ENCODE measurements at places on chromosomes 7 and 10.

- DNase-seq, result no peak
These were observed 67.7 kb downstream of the DYNC2I1 start for GRCh38 chr7:158923928-158924511.

DNA sequence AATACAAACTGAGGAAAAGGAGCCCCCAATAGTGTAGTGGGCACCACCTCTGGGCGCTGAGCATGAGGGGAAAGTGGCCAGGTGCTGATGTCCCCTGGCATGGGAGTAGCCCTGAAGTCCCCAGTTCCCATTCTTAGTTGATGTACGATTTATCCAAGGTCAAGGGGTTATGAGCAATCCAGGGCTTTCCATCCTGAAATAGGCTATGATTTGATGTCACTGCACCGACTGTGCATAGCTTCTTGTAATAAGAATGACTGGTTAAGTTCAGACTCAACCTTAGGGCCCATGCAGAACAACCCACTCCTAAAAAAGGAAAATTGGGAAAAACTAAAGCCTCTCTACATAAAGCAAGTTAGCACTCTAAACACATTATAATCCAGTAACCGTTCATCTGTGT, 4.4 kb downstream of the FRAT1 start:
- no peak for DNase-seq

- peak; percentile 62 for DNase-seq
These were observed 32.0 kb upstream of the PLEKHA1 start for GRCh38 chr10:122342293-122343134.

DNA sequence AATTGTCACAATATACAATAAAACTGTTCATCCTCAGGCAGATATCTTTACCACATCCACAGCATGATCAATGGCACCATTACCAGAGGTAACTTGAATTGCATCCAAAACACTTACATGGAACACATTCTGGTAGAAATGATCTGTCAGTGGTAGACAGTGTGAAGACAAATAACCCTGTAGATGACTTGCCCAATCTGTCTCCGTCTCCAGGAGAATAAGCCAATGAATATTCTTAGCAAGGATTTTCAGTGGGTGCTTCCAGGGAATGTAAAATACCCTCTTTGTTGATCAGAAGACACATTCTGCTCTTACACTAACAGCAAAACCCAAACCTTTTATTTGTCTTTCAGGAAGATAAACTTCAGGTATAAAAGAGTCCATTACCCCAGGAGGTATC, 43.8 kb downstream of the VWC2 start:
- DNase-seq, result no peak

GRCh38 chr7:92404170-92404614, 43.1 kb upstream of the GATAD1 start:
- peak; percentile 33 for DNase-seq

DNA sequence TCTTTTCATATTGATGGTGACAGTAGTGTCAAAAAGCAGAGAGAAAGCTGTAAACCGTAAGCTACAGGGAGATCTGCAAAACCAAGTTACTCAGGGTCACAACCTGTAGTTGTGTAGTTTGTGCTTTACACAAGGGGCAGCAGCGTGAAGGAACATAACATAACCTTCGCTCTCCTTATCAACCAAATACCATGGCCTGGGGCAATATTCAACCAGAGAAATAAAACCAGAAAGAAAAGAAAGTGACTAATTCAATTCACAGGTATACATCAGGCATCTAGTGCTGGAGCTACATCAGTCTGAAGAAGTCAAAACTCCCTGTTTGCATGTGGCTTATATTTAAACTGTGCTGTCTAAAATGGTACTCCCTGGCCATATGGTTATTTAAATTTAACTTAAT, 224.3 kb downstream of the TWIST1 start:
- DNase-seq, result no peak

GRCh38 chr7:135803143-135803542, 54.5 kb upstream of the FAM180A start:
- no peak for DNase-seq

DNA sequence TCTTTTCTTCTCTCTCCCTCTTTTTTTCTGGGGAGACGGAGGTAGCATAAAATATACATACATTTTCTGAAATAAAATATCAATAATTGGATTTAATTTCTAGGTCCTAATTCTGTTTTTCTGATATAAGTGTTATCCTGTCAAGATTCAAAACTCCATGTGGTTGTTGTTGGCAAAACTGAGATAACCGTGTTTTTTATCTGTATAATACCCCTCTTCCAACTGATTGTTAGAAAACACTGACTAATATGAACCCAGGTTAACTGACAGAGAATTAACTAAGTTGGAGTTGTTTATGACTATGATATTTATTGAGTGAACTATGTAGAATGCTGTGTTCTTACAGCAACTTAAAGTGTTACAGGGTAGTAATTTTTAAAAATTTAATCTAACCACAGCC, 236.5 kb upstream of the KAT6B start:
- DNase-seq, result no peak

DNA sequence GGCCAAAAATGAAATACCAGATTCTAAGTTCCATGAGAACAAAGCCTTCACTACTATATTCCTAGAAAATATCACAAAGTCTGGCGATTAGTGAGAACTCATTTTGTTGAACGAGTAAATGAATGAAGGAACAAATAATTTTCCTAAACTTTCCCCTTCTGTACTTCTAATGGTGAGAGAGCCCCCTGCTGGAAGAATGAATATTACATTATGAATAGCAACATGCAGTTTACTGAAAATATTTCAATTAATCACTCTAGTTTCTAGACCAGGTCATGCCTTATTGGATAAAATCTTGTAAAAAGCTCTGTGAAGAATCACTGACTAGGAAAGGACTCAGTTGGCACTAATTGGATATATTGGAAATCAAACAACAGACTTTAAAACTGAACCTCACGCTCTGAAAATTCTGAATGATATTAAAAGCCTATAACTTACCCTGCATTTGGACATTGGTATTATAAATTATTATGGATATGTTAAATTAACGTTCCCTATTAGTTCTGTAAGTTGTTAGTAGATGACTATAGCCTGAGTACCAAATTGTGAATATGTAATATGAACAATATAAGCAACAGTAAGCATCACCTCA, 32.4 kb upstream of the MTPN start:
- no peak for DNase-seq

GRCh38 chr7:54969208-54969967, 49.4 kb upstream of the EGFR start:
- no peak for DNase-seq

- DNase-seq, result no peak
These were observed 3.8 kb upstream of the DGKI start for GRCh38 chr7:137850571-137850970.

DNA sequence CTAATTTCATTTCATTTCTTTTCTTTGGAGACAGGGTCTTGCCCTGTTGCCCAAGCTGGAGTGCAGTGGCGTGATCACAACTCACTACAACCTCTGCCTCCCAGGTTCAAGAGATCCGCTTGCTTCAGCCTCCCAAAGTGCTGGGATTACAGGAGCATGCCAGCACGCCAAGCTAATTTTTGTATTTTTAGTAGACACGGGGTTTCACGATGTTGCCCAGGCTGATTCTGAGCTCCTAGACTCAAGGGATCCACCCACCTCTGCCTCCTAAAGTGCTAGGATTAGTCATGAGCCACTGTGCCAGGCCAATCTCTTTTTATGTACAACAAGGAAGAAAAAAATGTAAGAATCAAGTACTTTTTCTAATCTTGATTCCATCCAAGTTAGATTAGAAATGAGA, 10.7 kb upstream of the KMT2E start:
- DNase-seq, result no peak

DNA sequence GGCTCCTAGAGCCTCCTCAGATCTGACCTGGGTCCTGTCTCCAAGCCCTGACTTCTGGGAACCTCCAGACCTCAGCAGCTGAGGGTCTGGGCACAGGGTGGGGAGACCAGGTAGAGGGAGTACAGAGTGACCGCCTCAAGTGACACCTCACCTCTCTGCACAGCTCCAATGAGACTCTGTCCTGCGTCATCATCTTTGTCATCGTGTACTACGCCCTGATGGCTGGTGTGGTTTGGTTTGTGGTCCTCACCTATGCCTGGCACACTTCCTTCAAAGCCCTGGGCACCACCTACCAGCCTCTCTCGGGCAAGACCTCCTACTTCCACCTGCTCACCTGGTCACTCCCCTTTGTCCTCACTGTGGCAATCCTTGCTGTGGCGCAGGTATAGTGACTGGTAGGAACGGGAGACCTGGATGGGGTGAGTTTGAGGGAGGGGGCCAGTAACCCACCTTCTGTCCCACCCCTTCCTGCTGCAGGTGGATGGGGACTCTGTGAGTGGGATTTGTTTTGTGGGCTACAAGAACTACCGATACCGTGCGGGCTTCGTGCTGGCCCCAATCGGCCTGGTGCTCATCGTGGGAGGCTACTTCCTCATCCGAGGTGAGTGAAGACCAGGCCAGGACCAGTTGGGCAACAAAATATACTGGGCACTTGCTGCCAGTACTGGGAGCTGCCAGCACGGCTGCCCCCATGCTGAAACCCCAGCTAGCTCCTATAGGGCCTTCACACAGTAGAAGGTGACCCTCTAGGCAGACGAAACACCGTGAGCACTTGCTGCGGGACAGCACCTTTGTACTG, 17.8 kb downstream of the SMO start:
- DNase-seq, result no peak

DNA sequence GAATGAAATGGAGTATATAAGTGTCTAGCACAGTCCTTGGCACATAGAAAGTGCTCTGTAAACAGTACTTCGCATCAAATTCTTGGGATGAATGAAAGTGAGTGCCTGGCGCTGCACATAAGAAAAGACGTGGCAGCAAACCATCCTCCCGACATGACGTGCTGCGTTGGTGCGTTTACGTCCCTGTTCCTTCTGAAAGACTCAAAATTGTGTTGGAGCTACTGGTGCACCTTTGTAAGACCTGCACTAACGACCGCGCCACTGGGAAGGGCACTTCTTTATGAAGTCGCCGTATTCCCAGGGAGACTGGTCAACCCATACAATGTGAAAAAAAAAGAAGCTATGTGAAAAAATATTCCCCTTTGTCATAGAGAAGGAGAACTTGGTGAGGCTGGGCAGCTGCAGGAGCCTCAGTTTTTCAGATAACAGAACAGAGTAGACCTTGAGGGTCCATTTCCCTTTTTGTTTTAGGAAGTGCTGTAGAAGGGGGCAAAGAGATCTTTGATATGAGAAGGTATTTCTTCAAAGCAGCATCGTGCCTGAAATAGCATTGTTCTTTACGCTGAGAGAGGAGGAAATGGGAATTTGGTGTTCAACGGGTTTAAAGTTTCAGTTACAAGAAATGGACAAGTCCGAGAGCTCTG, 91.7 kb downstream of the PTPRE start:
- DNase-seq, result no peak

- no peak for DNase-seq
These were observed 23.3 kb upstream of the STEAP2 start for GRCh38 chr7:90188281-90188680.

- no peak for DNase-seq
These were observed 1.7 kb downstream of the ABCC2 start for GRCh38 chr10:99784016-99784726.

DNA sequence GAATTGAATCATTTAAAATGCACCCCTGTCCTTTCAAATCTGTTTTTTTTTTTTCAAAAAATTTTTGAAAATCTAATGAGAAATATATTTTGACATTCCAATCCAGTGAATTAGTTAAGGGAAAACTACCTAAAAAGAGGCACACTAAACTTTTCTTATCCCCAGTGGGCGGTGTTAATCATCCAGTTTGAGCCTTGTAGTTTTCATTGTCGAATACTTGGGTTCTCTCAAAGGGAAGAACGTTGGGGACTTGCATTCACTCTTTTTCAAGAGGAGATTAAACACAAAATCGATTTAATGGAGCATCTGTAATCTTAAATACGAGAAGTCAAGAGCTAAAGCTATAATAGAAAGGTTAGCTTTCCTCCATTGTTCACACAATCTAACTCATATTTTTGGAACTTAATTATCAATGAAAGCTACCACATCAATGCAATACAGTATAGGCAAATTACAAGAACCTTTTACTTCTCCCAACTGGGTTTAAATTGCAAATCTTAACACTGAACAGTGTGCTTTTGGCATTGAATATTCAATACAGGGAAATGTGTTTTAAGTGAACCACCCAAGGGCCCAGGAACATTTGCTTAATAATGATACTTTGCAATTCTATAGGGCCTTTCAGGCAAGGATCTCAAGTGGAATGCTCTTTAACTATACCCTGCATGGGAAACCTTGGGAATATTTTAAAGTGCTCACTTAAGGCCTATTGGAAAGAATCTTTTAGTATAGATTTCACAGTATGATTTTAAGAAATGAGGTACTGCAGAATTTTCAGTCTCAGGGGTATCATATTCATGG, 13.1 kb upstream of the SP8 start:
- DNase-seq, result no peak

DNA sequence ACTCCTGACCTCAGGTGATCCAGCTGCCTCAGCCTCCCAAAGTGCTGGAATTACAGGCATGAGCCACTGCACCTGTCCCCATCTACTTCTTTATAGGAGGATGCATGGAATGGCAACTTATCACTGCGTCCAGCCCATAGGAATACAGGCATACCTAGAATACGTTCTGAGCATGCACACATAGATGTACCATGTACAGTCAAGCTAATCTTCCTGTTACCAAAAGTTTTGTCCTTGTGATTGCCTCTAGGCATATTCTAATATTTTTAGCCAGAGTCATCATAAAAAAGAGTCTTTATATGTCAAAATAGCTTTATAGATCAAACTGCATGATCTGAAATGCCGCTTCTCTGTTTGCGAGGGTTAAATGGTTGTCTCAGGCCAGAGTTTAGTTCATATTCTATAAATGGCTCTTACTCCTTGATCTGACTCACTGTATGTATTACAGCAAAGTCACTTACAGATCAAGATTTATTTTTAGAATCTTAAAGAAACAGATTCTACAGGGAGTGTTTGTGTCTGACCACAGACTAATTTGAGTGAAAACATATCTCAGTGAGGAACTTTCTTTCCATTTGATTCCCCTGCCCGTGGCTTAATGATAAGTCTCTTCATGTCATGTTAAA, 210.9 kb downstream of the CREB5 start:
- no peak for DNase-seq

- DNase-seq, result no peak
These were observed 9.7 kb upstream of the VSIR start for GRCh38 chr10:71782917-71783490.

- no peak for DNase-seq
These were observed 18.5 kb upstream of the SERPINE1 start for GRCh38 chr7:101108330-101108857.
